ENCODE measurements at places on chromosomes 1 and 21. TPM values are rescaled to one million over a fixed set of nuclear protein-coding genes. Genes with fewer than 3 reads are reported as not detected.

DNA sequence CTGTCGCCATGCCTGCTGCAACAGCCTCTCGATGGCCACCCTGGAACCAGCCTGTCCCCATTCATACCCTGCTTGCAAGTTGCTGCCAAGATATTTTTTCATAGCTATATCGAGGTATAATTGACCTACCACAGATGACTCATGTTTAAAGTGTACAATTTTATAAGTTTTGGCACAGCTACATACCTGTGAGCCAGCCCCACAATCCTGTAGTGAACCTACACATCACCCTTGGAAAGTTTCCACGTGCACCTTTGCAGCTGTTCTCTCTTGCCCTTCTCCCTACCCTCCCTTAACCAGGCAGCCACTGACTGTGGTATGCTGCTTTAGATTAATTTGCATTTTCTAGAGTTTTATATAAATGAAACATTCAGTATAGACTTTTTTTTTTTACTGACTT is 23.0 kb upstream of the KCNJ6 start:
- DNase-seq: no peak

DNA sequence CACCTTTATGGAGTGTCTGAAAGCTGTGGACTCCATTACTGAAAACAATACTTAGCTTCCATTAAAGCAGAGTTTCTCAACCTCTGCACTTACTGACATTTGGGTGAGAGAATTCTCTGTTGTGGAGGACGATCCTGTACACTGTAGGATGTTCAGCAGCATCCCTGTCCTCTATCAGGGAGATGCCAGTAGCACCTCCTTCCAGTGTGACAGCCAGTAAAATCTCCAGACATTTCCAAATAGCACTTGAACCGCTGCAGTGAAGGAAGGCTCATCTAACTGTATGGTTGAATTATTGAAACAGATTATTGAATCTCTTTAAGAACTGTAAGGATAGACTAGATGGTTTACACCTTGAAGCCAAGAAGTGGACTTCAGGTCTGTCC is 3.1 kb downstream of the PRDM2 start:
- DNase-seq: no peak

DNA sequence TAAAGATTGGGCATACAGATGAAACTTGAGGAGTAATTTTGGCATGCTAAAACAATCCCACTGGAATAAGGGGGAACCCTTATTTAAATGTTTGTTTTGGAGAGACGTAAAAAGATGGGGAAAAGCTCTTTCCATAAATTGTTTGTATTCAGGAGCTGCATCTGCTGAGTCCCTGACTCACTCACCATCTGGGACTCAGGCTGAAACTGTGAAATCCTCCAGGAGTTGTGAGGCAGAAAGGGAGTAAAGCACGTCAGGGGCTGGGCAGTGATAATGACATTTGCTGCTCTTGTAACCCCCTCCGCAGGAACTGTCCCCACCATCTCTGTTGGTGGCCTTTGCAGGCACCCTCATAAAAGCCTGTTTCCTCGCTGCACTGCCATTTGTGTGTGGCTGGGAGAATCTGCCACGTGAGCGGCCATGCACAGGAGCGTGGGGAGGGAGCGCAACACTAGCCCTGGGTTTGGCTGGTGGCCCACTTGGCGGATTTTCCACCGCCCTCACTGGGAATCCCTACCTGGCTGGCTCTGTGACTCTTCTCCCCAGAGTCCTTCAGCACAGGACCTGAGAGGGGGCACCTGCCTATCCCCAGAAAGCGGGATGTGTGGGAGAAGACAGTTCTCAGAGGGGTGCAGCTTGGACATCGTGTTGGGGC is 45.3 kb downstream of the ZSCAN20 start:
- no peak for DNase-seq

GRCh38 chr1:49166031-49166430 is 389.3 kb upstream of the BEND5 start:
- no peak for DNase-seq

DNA sequence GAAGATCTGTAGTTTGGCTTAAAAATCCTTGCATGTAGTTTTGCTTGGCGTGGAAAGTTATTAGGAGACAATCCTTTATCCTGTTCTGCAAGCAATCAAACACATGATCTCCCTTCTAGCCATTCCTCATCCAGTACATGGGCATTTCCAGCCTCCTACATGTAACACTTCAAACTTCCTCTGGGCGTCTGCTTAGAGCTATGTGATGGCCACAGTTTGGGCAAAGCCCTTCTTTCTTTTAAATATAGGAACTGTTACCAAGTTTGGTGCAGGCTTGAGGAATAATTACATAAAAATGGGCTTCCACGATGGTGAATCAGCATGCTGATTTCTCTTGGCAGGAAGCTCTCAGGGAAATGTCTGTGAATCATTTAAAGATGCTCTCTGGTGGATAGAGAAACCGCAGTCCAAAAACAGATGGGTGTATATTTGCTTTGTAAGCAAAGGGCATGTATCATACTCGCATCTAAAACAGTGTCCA is 176.9 kb upstream of the FMN2 start:
- no peak for DNase-seq

- DNase-seq: no peak
Observed at GRCh38 chr1:107172450-107173170, 31.8 kb downstream of the NTNG1 start.

- no peak for DNase-seq
Observed at GRCh38 chr1:205856433-205856832, 6.5 kb upstream of the PM20D1 start.

The HSD3B1 gene
- total RNA-seq: not detected

The SEMA6C gene
- total RNA-seq: 2.3 TPM

The KCNE1 gene
- not detected for total RNA-seq

The HPCAL4 gene
- 0.44 TPM for total RNA-seq

The PTGER3 gene
- total RNA-seq: 0.62 TPM

Measured in activated CD4-positive, alpha-beta T cell treated with anti-CD3 and anti-CD28 coated beads, Interleukin-2, amount 10 ng/mL, durations not matched to agents 24 days and 14 days (primary cell).